Natural killer cell treated with Interleukin-12 subunit alpha and Interleukin-12 subunit beta and Interleukin-15 and Interleukin-18, amount 100 ng/mL, for 72 hours (primary cell): ENCODE measurements at places on chromosomes 3 and 15. TPM values are rescaled to one million over a fixed set of nuclear protein-coding genes. Genes with fewer than 3 reads are reported as not detected.

TMEM266 gene
- 0.24 TPM for total RNA-seq

DNA sequence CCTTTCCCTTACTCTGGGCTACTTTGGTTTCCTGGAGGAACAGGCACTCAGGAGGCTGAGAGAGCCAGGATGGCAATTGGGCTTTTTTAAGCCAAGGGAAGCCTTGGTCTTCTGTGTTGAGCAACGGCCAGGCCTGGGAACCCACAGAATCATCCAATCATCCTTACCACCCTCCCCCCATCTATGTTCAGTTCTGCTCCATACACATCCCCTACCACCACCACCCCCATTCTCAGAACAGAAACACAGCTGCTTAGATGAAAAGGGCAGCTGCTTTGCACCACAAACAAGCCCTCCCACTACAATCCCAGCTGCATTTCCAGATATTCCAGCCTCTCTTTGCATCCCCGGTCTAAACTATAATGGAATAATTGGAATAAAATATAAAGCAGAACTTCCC, 21.0 kb downstream of the SEMA5B start:
- DNase-seq: no peak
- no peaks in the 10 kb centered on the region for H3K36me3 ChIP-seq
- peaks cover 37% of the 10 kb centered on the region for H3K27me3 ChIP-seq
- H3K27ac ChIP-seq: no peak overlapping the region

- DNase-seq: no peak
- H3K4me3 ChIP-seq: no peak overlapping the region
- H3K27me3 ChIP-seq: peaks cover 8% of the 10 kb centered on the region
- no peaks in the 10 kb centered on the region for H3K4me1 ChIP-seq
- no peak overlapping the region for H3K27ac ChIP-seq
These were observed 47.4 kb downstream of the CLSTN2 start for GRCh38 chr3:139982404-139982803.

SLCO2A1 gene
- total RNA-seq: not detected

RAD51 gene
- 36.2 TPM for total RNA-seq

AMIGO3 gene
- 1.0 TPM for total RNA-seq

DNA sequence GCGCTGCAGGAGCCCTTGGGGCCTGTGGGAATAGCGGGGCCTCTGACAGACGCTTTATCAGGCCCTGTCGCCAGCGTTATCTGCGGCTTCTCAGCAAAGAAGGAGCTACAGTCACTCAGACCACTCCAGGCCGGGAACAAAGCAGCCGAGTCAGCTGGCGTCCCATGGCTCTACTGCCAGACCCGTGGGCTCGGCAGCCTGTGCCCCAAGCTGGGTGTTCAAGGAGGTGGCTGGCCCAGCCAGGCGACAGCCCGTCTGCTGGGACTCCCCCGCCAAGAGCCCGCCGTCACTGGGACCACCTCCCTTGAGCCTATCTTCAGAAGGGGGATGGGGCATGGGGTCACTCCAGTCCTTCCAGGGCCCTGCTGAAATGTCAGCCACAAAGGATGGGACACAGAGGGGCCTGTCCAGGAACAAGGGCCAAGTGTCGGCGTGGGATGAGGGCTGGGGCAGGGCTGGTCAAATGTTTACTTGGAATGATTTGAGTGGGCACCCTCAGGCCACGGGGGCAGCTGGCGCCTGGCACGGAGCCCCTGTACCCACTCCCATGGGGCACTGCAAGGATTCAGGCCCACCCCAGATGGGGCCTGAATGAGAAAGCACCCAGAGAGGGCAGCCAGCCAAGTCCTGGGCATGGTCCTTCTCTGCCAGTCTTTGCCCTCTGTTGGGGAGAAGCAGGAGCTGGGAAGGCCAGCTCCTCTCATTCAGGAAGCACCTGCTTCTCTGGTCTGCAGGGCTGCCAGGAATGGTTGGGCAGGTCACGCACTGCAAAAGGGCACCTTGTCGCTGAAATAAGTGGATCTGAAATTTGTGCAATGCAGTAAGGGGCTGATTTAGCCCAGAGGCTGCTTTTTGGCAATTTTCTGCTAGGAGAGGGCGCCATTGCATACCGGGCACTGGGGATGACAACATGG, 148.3 kb downstream of the SMAD6 start:
- H3K27me3 ChIP-seq: peaks cover 15% of the 10 kb centered on the region
- H3K4me3 ChIP-seq: no peak overlapping the region
- H3K4me1 ChIP-seq: peaks cover 5% of the 10 kb centered on the region
- no peaks in the 10 kb centered on the region for H3K36me3 ChIP-seq

LCTL gene
- total RNA-seq: not detected
